ENCODE measurements at places on chromosomes 6 and 20.

DNA sequence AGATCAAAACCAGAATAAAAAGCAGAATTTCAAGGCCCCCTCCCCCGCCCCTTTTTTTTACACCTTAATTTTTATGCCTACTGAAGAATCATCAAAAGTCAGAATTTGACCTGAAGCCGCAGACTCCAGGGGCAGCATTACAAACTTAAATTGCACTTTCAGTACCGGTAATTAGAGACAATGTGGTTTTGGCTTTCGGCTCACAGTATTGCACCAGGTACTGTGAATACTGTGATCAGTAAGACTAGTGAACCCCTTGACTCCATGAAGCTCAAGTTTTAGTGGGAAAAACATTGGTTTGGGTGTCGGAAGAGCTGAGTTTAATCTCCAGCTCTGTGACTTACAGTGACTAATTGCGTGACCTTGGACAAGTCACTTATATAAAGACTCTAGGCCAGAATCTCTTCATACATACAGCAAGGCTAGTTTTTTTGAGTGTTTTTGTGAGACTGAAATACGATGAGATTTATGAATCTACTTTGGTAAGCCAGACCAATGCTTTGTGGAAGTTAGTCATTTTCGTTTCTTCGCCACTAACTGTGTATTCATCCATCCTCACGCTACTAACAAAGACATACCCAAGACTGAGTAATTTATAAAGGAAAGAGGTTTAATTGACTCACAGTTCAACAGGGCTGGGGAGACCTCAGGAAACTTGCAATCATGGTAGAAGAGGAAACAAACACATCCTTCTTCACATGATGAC, 114.7 kb downstream of the SASH1 start:
- no peak for DNase-seq

- no peak for DNase-seq
These were observed 75.2 kb upstream of the F13A1 start for GRCh38 chr6:6395581-6396197.

DNA sequence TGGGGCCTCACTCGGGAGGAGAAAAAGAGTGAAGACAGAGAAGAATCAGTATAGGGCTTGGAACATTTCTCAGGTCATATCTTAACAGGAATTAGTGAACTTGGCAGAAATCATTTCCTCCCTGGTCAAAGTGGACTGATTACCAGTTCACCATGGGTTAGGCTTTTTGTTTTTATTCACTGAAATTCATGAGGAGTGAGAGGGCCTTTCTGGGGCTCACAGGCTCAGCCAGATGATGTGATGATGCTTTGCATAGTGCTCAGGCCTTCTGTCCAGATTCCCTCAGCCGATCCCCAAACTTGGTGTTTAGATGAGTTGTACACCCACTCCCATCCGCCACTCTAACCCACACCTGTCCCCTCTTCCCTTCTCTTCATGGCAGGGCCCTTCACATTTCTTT, 32.5 kb downstream of the SRSF3 start:
- DNase-seq, result no peak

DNA sequence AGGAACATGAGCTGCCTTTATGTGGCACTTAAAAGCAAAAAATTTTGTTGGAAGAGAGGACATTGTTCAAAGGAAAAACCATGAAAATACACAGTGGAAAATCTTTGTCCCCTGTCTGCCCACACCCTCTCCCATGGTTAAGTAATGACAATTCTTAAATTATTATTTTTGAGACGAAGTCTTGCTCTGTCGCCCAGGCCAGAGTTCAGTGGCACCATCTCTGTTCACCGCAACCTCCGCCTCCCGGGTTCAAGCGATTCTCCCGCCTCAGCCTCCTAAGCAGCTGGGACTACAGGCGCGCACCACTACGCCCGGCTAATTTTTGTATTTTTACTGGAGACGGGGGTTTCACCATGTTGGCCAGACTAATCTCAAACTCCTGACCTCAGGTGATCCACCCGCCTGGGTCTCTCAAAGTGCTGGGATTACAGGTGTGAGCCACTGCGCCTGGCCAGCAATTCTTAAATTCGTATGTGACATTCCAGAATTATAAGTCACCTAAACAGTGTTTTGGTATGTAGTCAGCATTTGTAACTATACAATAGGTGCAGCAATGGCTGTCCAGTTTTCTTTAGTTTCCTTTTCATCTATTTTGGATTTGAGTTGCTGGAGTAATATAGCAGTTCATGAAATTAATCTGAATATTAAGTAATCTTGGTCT, 636 bp upstream of the SSR1 start:
- DNase-seq, result no peak

DNA sequence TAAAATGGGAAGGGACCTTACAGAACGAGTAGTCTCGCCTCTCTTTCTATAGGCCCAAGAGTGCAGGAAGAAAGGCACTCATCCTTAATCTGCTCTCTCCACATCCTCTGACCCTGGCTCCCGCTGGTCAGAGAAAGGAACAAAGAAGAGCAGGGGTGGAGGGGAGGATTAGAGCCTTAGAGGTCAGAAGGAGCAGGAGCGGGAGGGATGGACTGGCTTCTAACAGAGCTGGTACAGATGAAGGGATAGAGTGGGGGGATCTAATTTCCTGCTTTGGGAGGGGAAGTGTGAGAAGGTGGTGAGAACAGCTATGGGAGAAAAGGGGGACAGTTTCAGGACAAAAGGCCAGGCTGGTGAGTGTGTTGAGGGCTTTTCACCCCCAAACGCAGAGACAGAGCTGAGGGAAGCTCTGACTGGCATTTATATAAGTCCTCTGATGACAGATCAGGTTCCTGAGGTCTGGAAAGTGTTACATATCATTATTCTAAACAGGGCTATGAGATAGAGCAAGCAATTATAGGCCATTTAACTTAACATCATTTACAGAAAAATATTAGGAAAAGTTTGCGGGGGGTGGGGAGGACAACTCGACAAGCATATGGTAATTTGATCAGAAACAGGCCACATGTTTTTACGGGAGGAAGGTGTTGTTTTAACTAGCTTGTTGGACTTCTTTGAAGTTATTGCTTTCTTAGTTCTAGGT, 111.1 kb downstream of the FOXC1 start:
- DNase-seq, result no peak
